ENCODE measurements at places on chromosomes 4 and X.

GRCh38 chr4:151184523-151185458 lies 85.4 kb downstream of the RPS3A start:
- no peaks in the 10 kb centered on the region for H3K4me1 ChIP-seq
- H3K27ac ChIP-seq, result no peak overlapping the region
- peaks cover 6% of the 10 kb centered on the region for H3K27me3 ChIP-seq
- DNase-seq, result no peak

GRCh38 chrX:37993837-37994619 lies 12.3 kb upstream of the SYTL5 start:
- peak; percentile 14 for DNase-seq
- no peaks in the 10 kb centered on the region for H3K36me3 ChIP-seq
- H3K4me1 ChIP-seq, result no peaks in the 10 kb centered on the region
- no peak overlapping the region for H3K27ac ChIP-seq
- no peaks in the 10 kb centered on the region for H3K27me3 ChIP-seq

GRCh38 chr4:132614682-132615081 lies 534.4 kb upstream of the PCDH10 start:
- no peak overlapping the region for H3K4me3 ChIP-seq
- no peaks in the 10 kb centered on the region for H3K27me3 ChIP-seq
- H3K36me3 ChIP-seq, result peaks cover 2% of the 10 kb centered on the region
- DNase-seq, result no peak
- no peaks in the 10 kb centered on the region for H3K4me1 ChIP-seq
- no peak overlapping the region for H3K27ac ChIP-seq

DNA sequence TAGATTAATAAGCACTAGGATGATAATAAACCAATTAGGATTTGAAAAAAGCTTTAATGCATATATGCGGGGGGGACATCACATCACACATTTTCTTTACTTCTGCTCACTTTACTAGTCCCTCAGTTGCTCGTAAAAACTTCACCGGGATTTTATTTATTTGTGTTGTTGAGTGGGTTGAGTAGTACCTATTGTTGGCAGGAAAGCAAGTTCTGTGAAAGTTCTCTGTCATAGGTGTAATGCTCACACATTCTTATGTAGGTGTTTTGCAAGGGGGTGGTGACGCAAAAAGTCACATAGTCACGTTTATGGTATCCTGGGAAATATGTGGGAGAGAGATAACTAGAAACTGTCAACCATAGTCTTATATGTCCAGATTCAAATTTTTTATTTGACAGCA lies 65.3 kb downstream of the PDLIM5 start:
- H3K27ac ChIP-seq, result no peak overlapping the region
- H3K36me3 ChIP-seq, result peaks cover 5% of the 10 kb centered on the region
- H3K4me3 ChIP-seq, result no peak overlapping the region
- H3K4me1 ChIP-seq, result peaks cover 16% of the 10 kb centered on the region

- no peak for DNase-seq
- peaks cover 18% of the 10 kb centered on the region for H3K36me3 ChIP-seq
- H3K27me3 ChIP-seq, result no peaks in the 10 kb centered on the region
Measured at GRCh38 chr4:109574931-109575804, 15.1 kb downstream of the MCUB start.

DNA sequence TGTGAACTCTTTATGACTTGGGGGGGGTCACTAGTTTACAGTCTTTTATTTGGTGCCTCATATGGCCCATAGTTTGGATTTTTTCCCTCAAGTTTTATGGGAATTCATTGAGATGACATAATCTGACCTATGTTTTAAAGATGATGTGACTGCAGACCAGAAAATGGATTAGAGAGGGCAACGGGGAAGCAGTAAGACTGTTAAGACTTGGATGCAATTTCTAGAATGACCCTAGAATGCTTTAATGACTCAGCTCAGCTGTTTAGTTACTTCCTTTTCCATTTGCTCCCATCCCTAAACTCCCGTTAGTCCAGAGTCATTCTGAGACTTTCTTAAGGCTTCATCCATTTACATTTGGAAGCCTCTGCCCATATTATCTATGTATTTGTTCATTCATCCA lies 59.9 kb upstream of the PDGFRA start:
- no peak overlapping the region for H3K4me3 ChIP-seq
- peaks cover 2% of the 10 kb centered on the region for H3K36me3 ChIP-seq
- peaks cover 19% of the 10 kb centered on the region for H3K27me3 ChIP-seq
- H3K27ac ChIP-seq, result no peak overlapping the region

GRCh38 chr4:8345053-8345945 lies 75.7 kb downstream of the HTRA3 start:
- H3K4me3 ChIP-seq, result no peak overlapping the region
- H3K4me1 ChIP-seq, result no peaks in the 10 kb centered on the region
- no peaks in the 10 kb centered on the region for H3K36me3 ChIP-seq

- H3K27me3 ChIP-seq, result no peaks in the 10 kb centered on the region
- H3K36me3 ChIP-seq, result no peaks in the 10 kb centered on the region
- no peak overlapping the region for H3K4me3 ChIP-seq
- no peak overlapping the region for H3K27ac ChIP-seq
Measured at GRCh38 chr4:92198711-92199110, 105.1 kb upstream of the GRID2 start.

DNA sequence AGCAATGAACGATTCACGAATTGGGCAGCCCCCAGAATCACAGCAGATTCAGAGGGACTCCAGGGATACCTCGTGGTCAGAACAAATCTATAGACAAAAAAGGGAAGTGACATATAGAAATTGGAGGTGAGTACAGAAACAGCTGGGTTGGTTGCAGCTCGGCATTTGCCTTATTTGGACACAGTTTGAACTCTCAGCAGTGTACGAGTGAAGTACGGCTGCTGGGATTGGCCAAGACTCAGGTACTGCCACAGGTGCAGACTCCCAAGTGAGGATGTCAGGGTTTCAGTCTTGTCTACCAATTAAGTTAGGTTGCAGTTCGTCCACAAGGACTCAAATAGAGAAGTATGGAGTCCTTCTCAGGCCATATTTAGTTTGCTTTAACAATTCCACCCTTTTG lies 28.2 kb downstream of the HTT-AS start:
- no peak for DNase-seq
- no peak overlapping the region for H3K4me3 ChIP-seq
- no peak overlapping the region for H3K27ac ChIP-seq
- peaks cover 45% of the 10 kb centered on the region for H3K4me1 ChIP-seq
- H3K36me3 ChIP-seq, result peaks cover 4% of the 10 kb centered on the region

DNA sequence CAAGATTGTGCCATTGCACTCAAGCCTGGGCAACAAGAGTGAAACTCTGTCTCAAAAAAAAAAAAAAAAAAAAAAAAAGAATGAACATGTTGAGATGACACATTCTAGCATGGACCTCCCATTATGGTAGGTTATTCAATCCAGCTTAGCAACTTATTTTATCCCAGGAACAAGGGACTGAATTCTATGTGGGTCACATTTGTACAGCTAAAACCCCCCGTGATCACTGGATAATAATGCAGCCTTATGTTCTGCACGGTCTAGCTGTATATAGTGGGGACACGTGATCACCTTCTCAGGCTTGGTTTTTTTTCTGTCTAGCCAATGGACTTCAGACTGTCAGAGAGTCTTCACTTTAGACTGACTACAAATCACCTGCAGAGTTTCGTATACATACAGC lies 115.2 kb upstream of the FRG1 start:
- H3K4me3 ChIP-seq, result no peak overlapping the region
- no peak for DNase-seq
- no peaks in the 10 kb centered on the region for H3K4me1 ChIP-seq
- no peak overlapping the region for H3K27ac ChIP-seq
- no peaks in the 10 kb centered on the region for H3K36me3 ChIP-seq
- H3K27me3 ChIP-seq, result no peaks in the 10 kb centered on the region

GRCh38 chrX:134258202-134258601 lies 21.2 kb downstream of the CCDC160 start:
- H3K4me3 ChIP-seq, result no peak overlapping the region
- no peaks in the 10 kb centered on the region for H3K36me3 ChIP-seq
- no peaks in the 10 kb centered on the region for H3K27me3 ChIP-seq
- H3K27ac ChIP-seq, result no peak overlapping the region
- DNase-seq, result no peak

GRCh38 chrX:40457406-40457805 lies 123.4 kb upstream of the ATP6AP2 start:
- no peak overlapping the region for H3K4me3 ChIP-seq
- H3K4me1 ChIP-seq, result no peaks in the 10 kb centered on the region
- no peak for DNase-seq
- no peaks in the 10 kb centered on the region for H3K36me3 ChIP-seq
- no peaks in the 10 kb centered on the region for H3K27me3 ChIP-seq
- H3K27ac ChIP-seq, result no peak overlapping the region

- no peaks in the 10 kb centered on the region for H3K4me1 ChIP-seq
- H3K27me3 ChIP-seq, result no peaks in the 10 kb centered on the region
- DNase-seq, result no peak
- H3K27ac ChIP-seq, result no peak overlapping the region
Measured at GRCh38 chr4:115028682-115029410, 84.6 kb downstream of the NDST4 start.

DNA sequence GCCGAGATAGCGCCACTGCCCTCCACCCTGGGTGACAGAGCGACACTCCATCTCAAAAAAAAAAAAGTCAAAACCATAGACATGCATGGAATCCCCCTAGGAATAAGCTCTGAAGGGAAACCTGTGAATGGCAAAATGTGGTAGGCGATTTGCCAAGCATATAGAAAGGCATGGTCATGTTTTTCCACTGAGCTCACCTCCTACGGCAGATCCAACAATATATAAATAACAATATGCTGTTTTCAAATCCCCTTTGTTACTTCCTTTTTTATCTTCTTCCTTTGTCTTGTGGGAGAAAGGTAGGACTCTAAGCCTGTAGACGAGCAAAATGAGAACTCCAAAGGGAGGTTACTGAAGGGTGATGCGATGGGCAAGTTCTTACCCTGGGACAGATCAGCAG lies 219.0 kb downstream of the PALLD start:
- no peak overlapping the region for H3K4me3 ChIP-seq
- no peak for DNase-seq
- no peak overlapping the region for H3K27ac ChIP-seq
- H3K4me1 ChIP-seq, result peaks cover 10% of the 10 kb centered on the region
- H3K36me3 ChIP-seq, result no peaks in the 10 kb centered on the region

- H3K27me3 ChIP-seq, result no peaks in the 10 kb centered on the region
- H3K4me1 ChIP-seq, result no peaks in the 10 kb centered on the region
- H3K4me3 ChIP-seq, result no peak overlapping the region
- no peak overlapping the region for H3K27ac ChIP-seq
Measured at GRCh38 chrX:21131346-21131745, 242.9 kb upstream of the CNKSR2 start.

GRCh38 chrX:40154250-40154852 lies 56.6 kb upstream of the BCOR start:
- H3K27ac ChIP-seq, result peak overlapping the region; percentile 72
- peak; percentile 13 for DNase-seq
- peaks cover 1% of the 10 kb centered on the region for H3K36me3 ChIP-seq
- peaks cover 9% of the 10 kb centered on the region for H3K4me1 ChIP-seq
- H3K27me3 ChIP-seq, result no peaks in the 10 kb centered on the region
- H3K4me3 ChIP-seq, result peak overlapping the region; percentile 77

DNA sequence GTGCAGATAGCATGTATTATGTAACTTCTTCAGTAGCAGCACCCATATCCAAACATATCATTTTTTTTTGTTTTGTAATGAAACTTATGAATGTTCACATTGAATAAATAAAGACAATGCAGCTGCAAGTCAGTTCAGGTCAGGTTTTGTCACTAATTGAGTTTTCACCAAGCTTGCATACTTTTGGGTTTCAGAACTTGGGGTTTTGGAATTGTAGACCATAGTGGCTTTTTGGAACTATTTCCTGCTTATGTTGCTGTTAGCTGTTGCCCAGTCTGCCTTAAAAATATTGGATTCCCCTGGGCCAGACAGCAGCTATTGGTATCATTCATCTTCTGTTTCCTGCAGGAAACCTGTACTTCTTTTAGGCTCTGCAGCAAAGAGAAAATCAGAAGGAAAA lies 113.4 kb upstream of the LIMCH1 start:
- H3K36me3 ChIP-seq, result no peaks in the 10 kb centered on the region
- no peaks in the 10 kb centered on the region for H3K4me1 ChIP-seq
- H3K27ac ChIP-seq, result no peak overlapping the region
- H3K27me3 ChIP-seq, result peaks cover 3% of the 10 kb centered on the region
- no peak for DNase-seq
- no peak overlapping the region for H3K4me3 ChIP-seq

DNA sequence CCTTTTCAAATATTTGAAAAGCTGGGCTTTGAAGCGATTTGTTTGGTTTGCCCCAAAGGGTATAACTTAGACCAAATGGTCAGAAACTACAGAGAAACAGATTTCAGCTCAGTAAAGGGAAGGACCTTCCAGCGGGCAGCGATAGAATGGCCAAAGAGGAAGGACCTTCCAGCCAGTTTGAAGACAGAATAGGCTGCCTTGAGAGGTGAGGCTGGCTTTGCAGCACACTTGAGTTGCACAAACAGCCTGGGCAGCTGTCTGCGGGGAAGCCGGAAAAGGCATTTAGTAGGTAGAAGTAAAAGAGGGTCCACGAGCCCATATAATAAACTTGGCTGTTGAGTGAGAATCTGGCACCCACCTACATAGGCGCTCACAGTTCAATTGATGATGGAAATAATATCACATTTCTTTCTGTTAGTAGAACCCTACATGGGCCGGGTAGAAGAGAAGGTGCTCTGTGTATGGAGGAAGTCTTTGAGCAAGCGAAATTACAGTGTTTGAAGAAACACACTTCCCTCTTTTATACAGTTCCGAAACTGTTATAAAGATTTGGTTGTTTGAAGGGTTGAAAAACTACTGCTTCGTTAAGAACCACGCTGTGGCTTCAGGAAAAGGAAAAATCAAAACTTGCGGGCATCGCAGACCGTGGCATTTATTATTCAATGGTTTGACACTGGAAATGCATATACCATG lies 75.0 kb upstream of the SORBS2 start:
- no peak overlapping the region for H3K27ac ChIP-seq
- H3K36me3 ChIP-seq, result no peaks in the 10 kb centered on the region
- DNase-seq, result no peak
- H3K4me3 ChIP-seq, result no peak overlapping the region
- no peaks in the 10 kb centered on the region for H3K4me1 ChIP-seq

- no peak for DNase-seq
- no peak overlapping the region for H3K4me3 ChIP-seq
- no peaks in the 10 kb centered on the region for H3K4me1 ChIP-seq
- peaks cover 2% of the 10 kb centered on the region for H3K27me3 ChIP-seq
- H3K36me3 ChIP-seq, result no peaks in the 10 kb centered on the region
Measured at GRCh38 chr4:155299103-155299502, 77.7 kb downstream of the MAP9 start.

DNA sequence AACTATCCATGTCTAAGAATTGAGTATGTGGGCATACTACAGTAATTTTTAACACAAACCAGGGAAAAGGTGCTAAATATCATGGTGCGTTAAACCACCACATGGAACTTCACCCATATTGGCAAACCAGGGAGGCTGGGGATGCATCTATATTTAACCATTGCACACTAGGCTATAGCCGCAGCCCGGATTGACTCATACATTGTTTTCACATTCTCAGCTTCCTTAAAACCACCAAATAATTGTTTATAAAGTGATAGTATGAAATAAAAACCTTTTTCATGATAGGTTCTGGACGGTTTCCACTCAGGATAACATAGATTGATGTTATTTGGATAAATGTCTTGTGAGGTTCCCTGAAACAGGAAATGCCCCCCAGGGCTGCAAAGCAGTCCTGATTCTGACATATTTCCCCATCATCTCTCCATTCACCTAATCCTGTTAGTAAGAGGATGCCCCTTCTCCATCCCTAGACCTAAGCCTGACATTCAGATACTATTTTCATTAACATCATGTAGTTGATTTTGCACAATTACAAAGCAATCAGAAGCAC lies 7.9 kb downstream of the COL25A1 start:
- DNase-seq, result no peak
- no peaks in the 10 kb centered on the region for H3K4me1 ChIP-seq
